Upper lobe of right lung (tissue), 1 donor: ENCODE measurements at places on chromosomes 1 and 21. TPM values are rescaled to one million over a fixed set of nuclear protein-coding genes. Genes with fewer than 3 reads are reported as not detected.

Gene SF3B4
- total RNA-seq: 44.5 TPM

Gene OR10Z1
- total RNA-seq: not detected

Gene SLC5A9
- 4.7 TPM for total RNA-seq

Gene OR2L2
- 0.14 TPM for total RNA-seq

Gene RNU1-4
- 6,622 TPM for total RNA-seq

Gene ARMH1
- 5.9 TPM for total RNA-seq

Gene DNALI1
- total RNA-seq: 13.2 TPM

Gene TTC22
- total RNA-seq: 7.1 TPM
